ENCODE measurements at places on chromosomes 6 and 20. TPM values are rescaled to one million over a fixed set of nuclear protein-coding genes. Genes with fewer than 3 reads are reported as not detected.

GRCh38 chr6:82507112-82507511 is 143.5 kb downstream of the TPBG start:
- H3K4me1 ChIP-seq, result no peaks in the 10 kb centered on the region
- DNase-seq, result no peak
- H3K36me3 ChIP-seq, result no peaks in the 10 kb centered on the region
- no peak overlapping the region for H3K27ac ChIP-seq

GRCh38 chr6:129102741-129103140 is 219.8 kb downstream of the LAMA2 start:
- DNase-seq, result no peak
- no peak overlapping the region for H3K27ac ChIP-seq
- H3K27me3 ChIP-seq, result no peaks in the 10 kb centered on the region

GRCh38 chr20:63064745-63065711 is 58.3 kb upstream of the BHLHE23 start:
- H3K36me3 ChIP-seq, result no peaks in the 10 kb centered on the region
- no peak overlapping the region for H3K27ac ChIP-seq
- H3K4me1 ChIP-seq, result no peaks in the 10 kb centered on the region
- H3K4me3 ChIP-seq, result no peak overlapping the region

GRCh38 chr6:79742030-79742429 is 110.9 kb downstream of the SH3BGRL2 start:
- H3K27ac ChIP-seq, result no peak overlapping the region
- H3K27me3 ChIP-seq, result no peaks in the 10 kb centered on the region

The RRAGD gene
- total RNA-seq, result 1.8 TPM

DNA sequence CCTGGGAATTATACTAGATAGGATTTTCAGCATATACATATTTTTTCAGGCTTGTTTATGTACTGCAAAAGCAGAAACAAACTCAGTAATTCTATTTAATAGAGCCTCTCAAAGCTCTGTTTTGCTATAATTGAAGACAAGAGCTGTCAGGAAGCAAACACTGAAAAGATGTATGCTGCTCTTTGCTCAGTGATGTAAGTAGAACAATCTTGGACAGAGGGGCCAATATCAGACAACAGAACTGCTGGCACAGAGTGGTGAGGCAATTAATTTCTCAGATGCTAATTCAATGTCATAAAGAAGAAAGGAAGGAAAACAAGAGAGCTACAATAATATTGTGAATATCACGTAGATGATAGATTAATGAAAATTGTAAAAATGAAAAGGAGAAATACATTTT is 663.3 kb upstream of the ADGRB3 start:
- no peaks in the 10 kb centered on the region for H3K36me3 ChIP-seq
- no peak overlapping the region for H3K27ac ChIP-seq
- H3K4me1 ChIP-seq, result no peaks in the 10 kb centered on the region
- no peak overlapping the region for H3K4me3 ChIP-seq
- H3K27me3 ChIP-seq, result no peaks in the 10 kb centered on the region

Data from natural killer cell (primary cell).